ENCODE measurements at places on chromosomes 3 and 15.

- DNase-seq = no peak
Measured at GRCh38 chr3:180175572-180175971, 138.8 kb upstream of the PEX5L start.

GRCh38 chr3:48180531-48181253 lies 7.5 kb downstream of the CDC25A start:
- DNase-seq = no peak

DNA sequence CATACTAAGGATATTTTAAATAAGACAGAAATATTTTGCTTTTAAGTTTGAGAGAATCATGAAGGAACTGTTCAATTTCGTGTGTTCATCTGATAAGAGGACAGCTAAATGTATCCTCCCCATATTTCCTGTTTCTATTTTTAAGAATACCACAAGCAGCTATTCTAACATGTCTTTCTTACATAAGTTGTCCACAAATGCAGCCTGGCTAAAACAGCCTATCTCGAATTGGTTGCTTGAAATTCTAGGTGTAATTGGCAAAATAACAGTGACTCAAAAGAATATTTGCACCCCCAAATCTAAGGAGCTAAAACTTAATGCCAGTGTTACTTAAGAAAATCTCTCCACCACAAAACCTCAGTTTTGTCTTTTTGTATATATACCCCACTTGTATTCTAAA lies 35.0 kb downstream of the BTLA start:
- no peak for DNase-seq

- no peak for DNase-seq
Measured at GRCh38 chr15:60883691-60884640, 345.1 kb downstream of the RORA start.

GRCh38 chr3:94156626-94157025 lies 93.8 kb downstream of the NSUN3 start:
- DNase-seq = no peak

DNA sequence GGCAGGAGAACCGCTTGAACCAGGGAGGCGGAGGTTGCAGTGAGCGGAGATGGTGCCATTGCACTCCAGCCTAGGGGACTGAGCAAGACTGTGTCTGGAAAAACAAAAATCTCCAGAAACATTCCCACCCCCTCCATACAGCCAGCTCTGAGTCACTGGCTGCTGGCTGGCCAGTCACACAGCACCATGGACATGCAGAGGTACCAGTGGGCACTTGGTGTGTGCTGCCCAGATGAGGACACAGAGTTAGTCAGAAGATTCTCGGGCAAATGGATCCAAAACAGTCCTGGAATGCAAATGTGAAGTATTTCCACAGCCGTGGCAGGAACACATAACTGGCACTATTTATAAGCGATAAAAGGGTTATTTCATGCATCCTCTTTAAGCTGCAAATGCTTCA lies 44.6 kb downstream of the BDH1 start:
- DNase-seq = no peak

- no peak for DNase-seq
Measured at GRCh38 chr3:47019201-47019600, 39.7 kb downstream of the NBEAL2 start.

DNA sequence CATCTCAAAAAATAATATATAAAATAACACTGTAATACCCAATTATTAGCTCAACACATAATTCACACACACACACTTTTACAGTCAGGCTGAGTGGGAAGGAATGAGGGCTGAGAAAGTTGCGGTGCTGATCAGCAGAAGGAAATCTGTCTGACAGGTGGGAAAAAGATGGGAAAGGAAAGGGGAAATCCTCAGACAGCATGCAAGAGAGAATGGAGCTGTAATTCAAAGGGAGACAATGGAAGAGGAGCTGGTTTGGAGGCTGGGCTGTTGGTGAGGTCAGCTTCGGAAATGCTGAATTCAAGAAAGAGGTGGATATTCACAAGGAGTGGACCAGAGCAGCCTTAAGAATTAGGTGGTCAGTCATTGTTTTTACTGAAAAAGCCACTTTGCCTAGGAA lies 121.6 kb upstream of the LMOD3 start:
- DNase-seq = no peak

DNA sequence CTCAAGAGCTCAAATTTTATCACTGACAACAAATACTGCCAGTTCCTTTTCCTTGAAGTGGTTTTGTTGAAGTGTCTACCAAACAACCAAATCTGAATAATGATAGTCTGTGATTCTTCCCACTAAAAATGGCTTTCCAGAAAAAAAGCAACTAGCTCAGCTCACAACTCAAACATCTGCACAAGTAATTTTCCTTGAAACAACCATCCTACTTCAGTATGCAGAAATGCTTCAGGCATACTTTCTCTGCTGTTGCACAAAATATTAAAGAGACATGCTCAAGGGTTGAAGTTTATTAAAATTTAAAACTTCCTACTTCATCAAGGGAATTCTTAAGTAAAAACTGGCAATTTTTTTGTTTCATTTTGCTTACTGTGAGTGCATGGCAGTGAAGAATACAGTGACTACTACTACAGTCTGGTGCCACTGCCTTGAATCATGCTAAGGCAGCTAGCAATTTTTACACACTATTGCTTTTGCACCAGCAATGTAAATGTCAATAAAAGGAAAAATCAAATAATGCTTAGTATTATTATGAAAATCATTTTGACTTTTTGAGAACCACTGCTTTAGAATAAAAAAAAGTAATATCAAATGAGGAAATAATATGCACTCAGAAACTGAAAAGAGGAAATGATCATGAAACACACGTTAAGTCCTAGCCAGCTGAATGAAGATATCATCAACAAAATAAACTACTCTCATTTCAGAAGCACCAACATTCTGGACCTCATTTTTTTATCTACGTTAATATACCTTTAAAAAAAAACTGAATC lies 33.6 kb downstream of the VPS13C start:
- no peak for DNase-seq

DNA sequence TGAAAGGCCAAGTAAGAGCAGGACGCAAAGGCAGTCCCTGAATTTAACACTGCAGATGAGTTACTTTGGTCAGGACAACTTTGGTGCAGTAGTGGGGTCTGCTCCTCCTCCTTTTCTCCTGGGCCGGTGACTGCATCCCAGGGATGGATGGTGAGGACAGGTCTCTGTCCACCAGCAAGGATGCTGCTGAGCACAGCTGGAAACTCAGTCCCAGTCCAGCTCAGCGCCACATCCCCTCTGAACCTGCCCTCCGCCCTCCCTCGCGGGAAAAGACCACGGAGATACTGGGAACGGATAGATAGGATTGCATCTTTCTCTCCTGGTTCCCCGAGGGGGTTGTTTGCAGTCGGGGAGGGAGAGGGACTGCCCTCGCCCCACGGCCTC lies 13.8 kb downstream of the GRAMD2A start:
- DNase-seq = no peak

Data from NCI-H510A treated with DMSO at 0.1 percent for 48 hours (cell line).